ENCODE measurements at places on chromosomes 4 and X.

DNA sequence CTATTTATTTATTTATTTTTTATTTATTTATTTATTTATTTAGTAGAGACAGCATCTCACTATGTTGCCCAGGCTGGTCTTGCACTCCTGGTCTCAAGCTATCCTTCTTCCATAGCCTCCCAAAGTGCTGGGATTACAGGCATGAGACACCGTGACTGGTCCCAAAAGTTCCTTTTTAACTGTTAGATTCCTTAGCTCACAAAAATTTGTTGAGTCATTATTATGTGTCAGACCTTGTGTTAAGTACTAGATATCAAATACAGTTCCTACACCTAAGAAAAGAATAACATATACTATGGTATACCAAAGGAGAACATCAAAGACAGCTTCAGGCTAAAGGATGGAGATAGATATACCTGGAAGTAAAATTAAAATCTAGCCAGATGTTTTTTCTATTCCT is 11.6 kb downstream of the FGA start:
- no peak for DNase-seq

GRCh38 chr4:185457136-185457535 is 14.4 kb downstream of the CCDC110 start:
- no peak for DNase-seq

- peak; percentile 68 for DNase-seq
These were observed 64.8 kb upstream of the STOX2 start for GRCh38 chr4:183840311-183840710.

DNA sequence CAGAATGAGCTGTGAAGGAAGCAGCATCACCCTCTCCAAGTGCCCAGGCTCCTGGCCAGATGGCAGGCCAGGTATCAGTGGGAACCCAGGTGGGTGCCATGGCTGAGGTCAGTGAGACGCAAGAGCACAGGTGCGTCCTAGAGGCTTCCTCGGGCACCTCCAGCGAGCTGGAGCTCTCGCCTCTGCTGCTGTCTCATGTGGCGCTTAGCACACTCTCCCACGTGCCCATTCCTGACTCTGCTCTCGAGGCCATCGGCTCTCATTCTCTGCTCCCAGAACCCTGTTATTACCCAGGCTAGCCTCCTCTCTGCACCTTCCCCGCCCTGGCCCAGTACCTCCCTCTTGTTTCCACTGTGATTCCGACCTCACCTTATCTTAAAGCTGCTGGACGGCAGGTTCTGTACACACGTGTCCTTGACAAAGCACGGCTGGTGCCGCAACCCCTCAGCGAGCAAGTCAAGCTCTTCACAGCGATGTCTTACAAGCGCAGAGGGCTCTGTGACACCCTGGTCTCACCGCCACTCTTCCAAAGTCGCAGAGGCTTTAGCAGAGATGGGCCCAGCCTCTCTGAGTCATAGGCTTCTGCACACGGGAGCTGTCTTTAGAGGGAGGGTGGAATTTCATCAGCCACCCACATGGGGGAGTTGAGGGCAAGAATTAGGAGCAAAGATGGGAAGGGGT is 15.4 kb upstream of the MSANTD1 start:
- no peak for DNase-seq

- no peak for DNase-seq
These were observed 18.8 kb upstream of the CLDN34 start for GRCh38 chrX:9948406-9948805.

- peak; percentile 1 for DNase-seq
These were observed 58.2 kb upstream of the DKK2 start for GRCh38 chr4:107094332-107094731.

DNA sequence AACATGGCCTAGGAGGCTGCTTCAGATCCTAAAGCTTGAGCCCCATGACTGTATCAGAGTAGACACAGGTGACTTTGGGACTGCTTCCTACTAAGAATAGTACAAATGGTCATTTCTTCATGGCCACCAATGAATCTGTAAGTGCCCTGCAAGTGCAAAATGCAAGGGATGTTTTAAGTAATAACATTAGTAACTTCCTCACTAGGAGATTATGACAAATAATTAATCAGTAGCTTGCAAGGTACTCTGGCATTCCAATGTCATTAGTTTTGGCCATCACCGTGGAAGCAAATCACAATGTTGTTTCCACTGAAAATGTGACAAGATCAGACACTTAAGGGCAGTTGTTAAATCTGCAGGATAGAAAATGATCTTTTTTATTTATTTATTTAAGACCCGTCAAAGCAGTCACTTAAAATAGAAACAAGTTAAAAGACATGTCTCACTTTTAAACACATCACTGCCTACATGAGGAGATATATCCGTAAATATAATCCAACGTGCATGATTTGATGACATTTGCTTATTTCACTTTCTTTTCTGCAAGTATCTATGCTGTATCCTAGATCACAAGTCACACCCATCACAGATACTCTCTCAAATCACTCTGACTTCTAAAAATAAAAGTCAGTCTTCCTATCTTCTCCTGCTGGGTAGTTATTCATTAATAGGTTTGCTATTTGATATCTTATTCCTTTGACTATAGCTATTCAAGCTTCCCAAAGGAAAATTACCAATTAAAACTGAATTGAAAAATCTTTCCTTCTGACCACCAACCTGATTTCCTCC is 400.6 kb downstream of the IL15 start:
- no peak for DNase-seq

- DNase-seq, result peak; percentile 19
These were observed 99.5 kb downstream of the EFHC2 start for GRCh38 chrX:44244008-44244407.

DNA sequence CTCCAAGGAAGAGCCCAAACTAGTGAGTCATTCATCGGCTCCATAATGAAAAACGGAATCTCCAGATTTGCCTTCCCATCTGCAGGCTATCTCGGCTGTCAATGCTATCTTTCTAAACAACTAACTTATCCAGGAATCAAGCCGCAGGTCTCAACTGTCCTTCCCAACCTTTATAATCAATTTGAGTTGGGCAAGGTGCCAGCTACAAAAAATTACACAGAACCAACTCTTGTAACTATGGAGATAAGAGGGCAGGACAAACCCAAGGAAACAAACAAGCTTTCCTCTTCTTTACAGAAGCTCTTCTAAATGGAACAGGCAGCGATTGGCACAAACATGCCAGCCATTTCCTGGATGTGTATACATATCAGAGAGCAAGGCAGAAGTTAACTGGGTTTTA is 61.2 kb upstream of the RAI2 start:
- no peak for DNase-seq

- DNase-seq, result no peak
These were observed 18.7 kb downstream of the MGST2 start for GRCh38 chr4:139684351-139684750.

DNA sequence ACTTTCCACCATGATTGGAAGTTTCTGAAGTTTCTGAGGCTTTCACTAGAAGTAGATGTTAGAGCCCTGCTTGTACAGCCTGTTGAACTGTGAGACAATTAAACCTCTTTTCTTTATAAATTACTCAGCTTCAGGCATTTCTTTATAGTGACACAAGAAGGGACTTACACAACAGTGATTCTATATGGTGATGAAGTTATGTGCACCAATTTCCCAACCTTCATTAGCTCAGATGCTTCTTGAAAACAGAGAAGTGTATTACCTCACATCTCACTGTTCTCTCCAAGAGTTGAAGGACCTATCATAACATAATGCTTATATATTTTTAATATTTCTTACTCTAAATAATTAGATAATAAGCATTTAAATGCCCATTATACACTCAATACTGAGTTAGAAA is 202.1 kb upstream of the ANXA10 start:
- no peak for DNase-seq

- DNase-seq, result peak; percentile 58
These were observed 41.1 kb downstream of the LUZP4 start for GRCh38 chrX:115330498-115331168.

GRCh38 chr4:85829276-85830051 is 354.5 kb downstream of the ARHGAP24 start:
- DNase-seq, result no peak

GRCh38 chrX:110746014-110746413 is 49.6 kb downstream of the CHRDL1 start:
- no peak for DNase-seq

DNA sequence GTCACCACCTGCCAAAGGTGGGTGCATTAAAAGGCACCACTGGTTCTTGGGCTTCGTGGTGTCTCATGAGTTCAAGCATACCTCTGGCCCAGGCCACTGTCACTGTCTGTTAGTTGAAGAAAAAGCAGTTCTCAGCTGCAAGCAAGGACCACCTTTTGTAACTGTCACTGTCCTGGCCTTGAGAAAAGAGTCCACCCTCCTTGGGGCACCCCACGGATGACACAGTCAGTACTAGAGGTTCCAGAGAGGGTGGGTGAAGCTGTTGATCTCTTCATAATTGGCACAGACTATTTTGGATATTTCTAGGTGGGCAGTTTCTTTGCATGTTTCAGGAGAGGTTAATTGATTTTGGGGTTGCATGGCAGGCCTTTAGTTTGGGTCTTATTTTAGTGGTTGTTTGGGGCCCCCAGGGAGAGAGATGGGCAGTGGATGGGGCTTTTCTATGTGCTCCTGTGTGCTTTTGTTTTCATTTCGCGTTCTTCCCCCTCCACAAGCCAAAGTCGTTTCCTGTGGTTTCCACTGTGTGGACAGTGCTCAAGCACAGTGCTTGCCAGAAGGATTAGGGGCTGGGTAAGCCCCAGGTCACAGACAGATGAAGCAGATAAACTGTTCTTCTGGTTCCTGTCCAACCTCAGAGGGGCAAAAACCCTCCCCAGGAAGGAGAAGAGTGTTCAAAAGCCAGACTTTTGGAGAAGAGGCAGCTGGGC is 156.2 kb upstream of the PPP1R2C start:
- DNase-seq, result peak; percentile 58

DNA sequence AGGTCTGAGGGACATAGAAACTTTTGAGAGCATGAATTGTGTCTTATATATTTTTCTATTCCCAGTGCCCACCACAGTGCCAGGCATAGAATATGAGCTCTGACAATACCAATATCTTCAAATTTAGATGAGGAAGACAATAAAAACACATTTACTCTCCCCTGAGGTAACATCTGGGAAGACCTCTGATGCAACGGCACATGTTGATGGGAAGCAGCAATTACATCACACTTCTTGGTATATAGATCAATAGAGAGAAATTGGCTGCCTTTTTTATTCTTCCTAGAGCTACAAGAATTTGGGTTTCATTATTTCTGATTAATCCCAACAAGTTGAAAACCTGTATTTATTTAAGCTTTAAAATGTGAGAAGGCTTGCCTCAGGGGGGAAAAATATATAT is 67.4 kb upstream of the SMAD1 start:
- no peak for DNase-seq

GRCh38 chrX:53073115-53073586 is 9.0 kb upstream of the TSPYL2 start:
- no peak for DNase-seq

GRCh38 chr4:60296386-60296785 is 903.7 kb upstream of the ADGRL3 start:
- DNase-seq, result no peak

- DNase-seq, result no peak
These were observed 20.6 kb downstream of the ZNF721 start for GRCh38 chr4:478373-478772.

DNA sequence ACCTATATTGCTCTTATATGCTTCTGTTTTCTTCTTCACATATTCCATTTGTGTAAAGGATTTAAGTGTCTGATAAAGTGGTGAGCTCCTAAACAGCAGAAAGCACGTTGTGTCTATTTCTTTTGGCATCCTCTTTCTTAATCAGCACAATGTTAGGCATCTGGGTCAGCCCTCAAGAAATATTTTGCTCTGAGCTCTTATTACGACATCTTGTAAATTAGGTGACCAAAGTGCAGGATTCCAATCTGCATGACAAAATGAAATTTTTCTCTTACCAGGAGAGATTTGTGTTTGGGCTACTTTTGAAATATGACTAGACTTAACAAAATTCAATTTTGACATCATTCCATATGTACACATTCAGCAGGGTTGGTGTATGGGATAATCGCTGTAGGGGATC is 210.0 kb upstream of the IGFBP7 start:
- no peak for DNase-seq

GRCh38 chr4:5615496-5616075 is 92.8 kb downstream of the EVC2 start:
- DNase-seq, result no peak

GRCh38 chr4:158796370-158797140 is 27.7 kb downstream of the FNIP2 start:
- no peak for DNase-seq

GRCh38 chr4:116449764-116450163 is 635.6 kb downstream of the TRAM1L1 start:
- DNase-seq, result no peak

DNA sequence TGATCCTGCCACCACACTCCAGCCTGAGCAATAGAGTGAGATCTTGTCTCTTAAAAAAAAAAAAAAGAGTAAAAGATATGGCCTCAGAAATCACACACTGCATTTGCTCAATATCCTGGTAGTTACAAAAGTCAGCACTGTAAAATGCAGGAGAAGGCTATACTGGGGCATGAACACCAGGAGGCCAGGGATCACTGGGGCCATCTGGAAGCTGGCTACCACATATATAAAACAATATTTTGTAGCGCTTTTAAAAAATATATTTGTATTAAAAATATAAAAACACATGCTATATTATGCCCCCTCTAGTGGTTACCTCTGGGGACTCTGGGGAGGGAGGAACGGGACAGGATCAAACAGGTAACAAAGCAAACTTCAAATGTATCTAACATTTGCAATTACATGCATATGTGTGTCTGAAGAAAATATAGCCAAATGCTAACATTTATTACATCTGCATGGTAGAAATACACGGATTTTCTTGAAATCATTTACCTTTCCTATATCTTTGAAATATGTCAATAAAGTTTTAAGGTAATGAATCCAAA is 4.0 kb downstream of the C4orf46 start:
- peak; percentile 38 for DNase-seq

DNA sequence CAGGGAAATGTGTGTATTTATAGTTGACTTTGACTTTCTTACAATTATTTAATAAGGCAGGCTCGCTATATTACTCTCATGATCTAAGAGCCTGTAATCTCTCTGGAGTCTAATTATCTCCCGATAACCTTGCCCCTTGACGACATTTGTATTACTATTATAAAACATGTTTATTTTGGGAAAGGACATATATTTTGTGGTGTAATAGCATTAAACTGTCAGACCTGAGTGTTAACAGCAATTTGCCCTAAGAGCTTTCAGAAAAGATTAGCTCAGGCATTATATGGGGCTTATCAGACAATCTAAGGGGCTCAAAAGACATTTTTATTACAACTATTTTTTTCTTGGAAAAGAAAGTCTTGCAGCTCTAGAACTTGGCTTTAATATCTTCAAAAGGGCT is 427.9 kb upstream of the SLIT2 start:
- DNase-seq, result no peak

DNA sequence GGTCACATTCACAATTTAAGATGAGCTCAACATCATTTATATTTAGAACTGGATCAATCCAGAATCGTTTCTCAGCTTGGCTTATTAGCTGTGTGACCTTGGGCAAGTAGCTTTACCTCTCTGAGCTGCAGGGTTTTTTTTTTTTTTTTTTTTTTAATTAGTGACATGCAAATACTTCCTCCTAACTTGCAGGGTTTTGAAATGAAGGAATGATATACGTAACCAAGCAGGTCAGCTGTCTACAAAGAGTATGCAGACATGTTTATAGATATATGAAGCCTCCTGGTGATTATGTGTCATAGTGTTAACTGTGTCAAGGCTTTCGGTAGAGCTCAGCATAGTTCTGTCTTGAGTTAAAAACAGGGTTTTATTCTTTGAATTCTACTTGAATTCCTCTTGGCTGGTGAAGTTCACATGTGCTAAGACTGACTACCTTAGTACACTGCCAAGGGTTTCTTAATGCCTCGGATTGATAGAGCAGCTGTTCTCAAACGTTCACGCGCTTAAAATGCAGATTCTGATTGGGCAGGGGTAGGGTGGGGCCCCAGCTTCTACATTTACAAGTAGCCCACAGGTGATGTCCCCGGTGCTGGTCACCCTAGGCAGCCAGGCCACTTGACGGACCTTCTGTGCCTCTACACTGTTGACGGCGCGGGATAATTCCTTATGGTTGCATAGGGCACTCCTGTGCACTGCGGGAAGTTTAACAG is 654 bp upstream of the STS start:
- peak; percentile 44 for DNase-seq

Data from activated CD4-positive, alpha-beta T cell treated with anti-CD3 and anti-CD28 coated beads, Interleukin-10, Interleukin-2, amounts not matched to agents 100 ng/mL and 50 ng/mL, durations not matched to agents 16 hours and 8 hours (primary cell).